ENCODE measurements at places on chromosomes 4 and X. TPM values are rescaled to one million over a fixed set of nuclear protein-coding genes. Genes with fewer than 3 reads are reported as not detected.

The KLB gene
- total RNA-seq = not detected

The CFAP299 gene
- 1.7 TPM for total RNA-seq

The NUDT10 gene
- 6.3 TPM for total RNA-seq

The GIMD1 gene
- total RNA-seq = not detected

The H2AZ1 gene
- total RNA-seq = 741 TPM

The CT45A5 gene
- not detected for total RNA-seq

The DCHS2 gene
- 0.11 TPM for total RNA-seq

The NLGN4X gene
- total RNA-seq = not detected

The GATA1 gene
- not detected for total RNA-seq

The CYSLTR1 gene
- total RNA-seq = 0.11 TPM

The RASSF6 gene
- total RNA-seq = not detected

The HTN1 gene
- total RNA-seq = not detected

The MAGED4 gene
- 38.1 TPM for total RNA-seq

The OPRPN gene
- total RNA-seq = not detected

The IBSP gene
- total RNA-seq = not detected

The VCX3A gene
- not detected for total RNA-seq

The FGF13 gene
- total RNA-seq = 1.7 TPM

The SYP gene
- 0.33 TPM for total RNA-seq

The USP17L27 gene
- not detected for total RNA-seq

The SCML2 gene
- 1.5 TPM for total RNA-seq

The ZNF280C gene
- 4.1 TPM for total RNA-seq

All from uterine smooth muscle cell (primary cell).